ENCODE measurements at places on chromosomes 7 and 10.

- DNase-seq: no peak
Measured at GRCh38 chr10:105073999-105074398, 432.9 kb downstream of the SORCS3 start.

DNA sequence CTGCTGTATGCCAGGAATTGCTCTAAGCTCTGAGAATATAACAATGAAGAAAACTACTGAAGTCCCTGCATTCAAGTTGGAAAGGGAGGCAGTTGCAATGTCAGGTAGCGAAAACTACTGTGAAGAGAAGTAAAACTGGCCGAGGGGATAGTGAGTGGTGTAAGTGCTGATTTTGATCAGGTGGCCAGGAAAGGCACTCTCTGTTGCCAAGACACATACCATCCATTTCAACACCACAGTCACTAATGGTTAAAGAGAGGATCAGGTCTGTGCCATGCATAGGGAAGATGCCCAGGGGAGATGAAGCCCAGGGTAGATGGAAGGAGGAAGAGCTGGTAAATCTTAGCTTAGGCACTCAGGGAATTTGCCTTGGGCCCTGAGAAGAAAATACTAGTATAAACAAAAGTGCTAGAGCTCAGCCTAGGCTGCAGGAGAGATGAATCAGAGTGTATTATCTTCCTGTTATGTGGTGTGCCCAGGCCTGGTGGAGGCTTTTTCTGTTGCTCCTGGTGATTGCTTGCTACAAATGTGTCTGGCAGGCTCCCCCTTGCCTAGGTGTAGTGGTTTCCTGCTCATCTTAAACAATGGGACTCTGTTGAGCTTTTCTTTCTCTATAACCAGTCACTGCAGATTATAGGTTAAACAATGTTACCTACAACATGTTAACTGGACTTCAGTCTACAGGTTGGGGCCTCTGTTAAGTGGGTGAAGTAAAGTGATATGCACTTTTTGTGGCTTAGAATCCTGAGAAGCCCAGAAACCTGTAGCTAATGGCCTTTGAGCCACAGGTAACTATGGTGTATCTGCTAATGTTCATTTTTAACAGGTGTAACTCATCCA is 125.5 kb downstream of the LRRC4 start:
- no peak for DNase-seq

DNA sequence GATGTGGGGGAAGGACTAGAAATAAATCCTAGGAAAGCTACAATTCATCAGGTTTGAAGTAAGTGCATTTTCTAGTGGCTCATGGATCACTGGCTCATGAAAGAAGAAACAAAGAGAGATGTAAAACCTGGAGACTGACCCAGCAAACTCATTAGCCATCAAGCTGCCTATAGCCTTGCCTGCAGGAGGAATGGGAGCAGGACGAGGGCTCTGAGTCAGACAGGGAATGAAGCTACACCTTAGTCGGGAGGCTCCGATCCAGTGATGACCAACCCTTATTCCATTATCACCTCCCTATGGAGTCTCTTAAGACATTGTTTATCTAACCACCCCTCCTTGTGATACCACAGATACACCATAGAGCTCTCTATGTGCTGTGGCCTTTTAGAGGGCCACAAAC is 112.5 kb upstream of the WDR11 start:
- no peak for DNase-seq

GRCh38 chr7:149872419-149873073 is 1.2 kb upstream of the ATP6V0E2 start:
- DNase-seq: no peak

GRCh38 chr7:137847568-137848050 is 835 bp upstream of the DGKI start:
- DNase-seq: no peak

DNA sequence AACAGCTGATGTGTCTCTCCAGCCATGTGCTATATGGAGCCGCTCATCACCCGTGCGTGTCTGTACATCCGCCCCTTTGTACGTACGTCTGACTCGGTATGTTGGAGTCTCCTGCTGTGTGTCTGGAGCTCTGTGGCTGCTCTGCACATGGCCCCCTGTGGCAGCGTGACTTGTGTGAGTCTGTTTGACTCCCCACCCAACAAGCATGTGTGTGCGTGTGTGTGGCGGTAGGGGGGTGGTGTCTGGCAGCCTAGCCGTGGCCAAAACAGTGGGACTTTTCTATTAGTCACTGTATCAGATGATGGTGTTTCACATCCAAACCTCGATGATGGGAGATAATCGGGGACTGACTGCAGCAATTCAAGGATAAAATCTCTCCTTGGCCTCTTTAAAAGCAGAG is 94.1 kb downstream of the COL13A1 start:
- DNase-seq: no peak

DNA sequence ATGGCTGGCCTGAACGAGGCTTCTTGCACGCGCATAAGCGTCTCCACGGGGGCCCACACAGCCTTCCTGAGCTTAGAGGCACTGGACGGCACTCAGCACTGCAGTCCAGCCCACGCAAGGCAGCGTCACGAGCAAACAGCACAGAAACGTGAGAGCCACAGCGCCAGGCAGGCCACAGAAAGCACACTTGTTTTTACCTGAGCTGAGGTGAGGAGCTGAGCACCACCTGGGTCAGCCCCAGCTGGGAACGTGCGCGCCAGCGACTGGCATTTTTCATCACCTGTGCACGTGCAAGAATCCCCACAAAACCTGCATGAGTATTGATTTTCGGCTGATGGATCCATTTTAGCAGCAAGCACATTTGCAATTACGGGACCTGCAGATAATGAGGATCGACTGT is 26.7 kb downstream of the IQCE start:
- DNase-seq: no peak

DNA sequence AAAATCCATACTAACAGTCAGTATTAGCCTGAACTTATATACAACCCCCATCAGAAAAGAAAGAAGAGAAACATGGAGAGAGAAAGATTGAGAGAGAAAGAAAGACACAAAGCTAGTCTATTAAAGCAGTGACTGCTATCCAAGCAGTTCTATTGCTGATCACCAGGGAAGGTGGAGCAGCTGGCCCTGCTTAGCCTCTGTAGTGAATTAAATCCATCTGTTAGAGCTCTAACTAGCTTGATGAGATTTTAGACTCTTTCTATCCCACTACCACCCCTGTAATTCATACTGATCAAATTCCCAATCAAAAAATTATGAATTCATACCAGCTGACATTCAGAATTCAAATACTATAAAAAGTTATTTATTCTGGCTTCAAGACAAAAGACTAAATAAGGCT is 486.0 kb upstream of the LRRN3 start:
- DNase-seq: no peak

DNA sequence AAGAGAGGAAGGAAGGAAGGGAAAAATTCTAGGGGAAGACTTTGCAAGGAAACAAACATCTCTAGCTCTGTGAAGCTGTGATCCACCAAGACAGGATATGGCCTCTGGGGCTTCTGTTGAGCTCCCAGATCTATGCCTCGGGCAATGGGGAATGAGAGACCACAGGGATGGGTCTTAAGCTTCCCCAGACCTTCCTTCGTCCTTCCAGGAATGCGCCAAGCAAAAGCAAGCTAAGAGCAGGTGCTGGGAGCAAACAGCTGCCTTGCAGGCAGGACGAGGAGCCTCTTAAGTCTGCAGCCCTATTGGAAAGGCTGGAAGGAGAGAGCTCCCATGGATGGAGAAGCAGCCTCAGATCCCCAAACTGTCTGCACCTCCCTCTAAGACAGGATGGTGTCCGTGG is 21.9 kb upstream of the ELN start:
- DNase-seq: no peak

DNA sequence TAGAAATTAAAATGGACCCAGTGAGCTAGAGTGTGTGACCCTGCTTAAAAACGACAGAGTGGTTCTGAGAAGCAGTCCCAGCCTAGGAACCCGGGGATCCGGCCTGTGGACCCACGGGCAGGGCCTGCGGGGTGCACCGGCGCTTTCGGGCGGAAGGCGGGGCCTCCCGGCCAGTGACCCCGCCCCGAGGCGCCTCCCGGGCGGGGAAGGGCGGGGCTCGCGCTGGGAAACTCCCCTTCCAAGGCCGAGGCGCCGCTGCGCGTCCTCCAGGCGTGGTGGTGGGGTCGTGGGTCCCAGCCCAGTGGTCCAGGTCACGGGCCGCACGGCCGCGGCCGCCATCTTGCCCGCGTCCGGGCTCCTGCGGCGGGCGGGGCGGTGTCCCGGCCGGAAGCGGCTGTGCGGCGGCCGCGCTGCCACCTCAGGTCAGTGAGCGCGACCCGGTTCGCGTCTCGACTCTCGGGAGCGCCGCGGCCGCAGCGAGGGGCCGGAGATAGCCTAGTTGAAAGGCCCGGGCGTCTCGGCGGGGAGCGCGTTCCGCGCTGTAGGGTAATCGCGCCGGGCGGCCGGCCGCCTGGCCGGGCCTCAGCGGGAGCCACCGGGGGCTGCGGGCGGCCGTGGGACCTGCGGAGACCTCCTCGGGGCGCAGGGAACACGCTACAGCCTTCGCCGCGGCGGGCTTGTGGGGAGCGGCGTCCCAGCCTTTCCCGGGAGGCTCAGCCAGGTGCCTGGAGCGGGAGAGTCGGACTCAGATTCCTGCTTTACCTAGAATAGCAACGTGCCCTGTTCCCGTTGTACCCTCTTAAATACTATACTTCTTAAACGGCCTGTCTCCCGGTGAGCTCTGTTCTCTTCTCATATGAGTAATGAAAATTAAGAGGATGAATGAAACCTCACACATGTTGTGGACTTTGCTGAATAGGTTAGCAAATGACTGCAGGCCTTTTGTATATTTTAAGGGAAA is at the start of gene MIOS:
MIOS (plus strand) TSS at position 234 of the 961 bp plus-strand sequence. CDS start 5,592 bp downstream, outside the sequence.
- peak; percentile 75 for DNase-seq

GRCh38 chr7:1112109-1112508 is 24.2 kb downstream of the GPER1 start:
- DNase-seq: no peak

- no peak for DNase-seq
Measured at GRCh38 chr10:4212111-4212630, 427.2 kb upstream of the KLF6 start.

DNA sequence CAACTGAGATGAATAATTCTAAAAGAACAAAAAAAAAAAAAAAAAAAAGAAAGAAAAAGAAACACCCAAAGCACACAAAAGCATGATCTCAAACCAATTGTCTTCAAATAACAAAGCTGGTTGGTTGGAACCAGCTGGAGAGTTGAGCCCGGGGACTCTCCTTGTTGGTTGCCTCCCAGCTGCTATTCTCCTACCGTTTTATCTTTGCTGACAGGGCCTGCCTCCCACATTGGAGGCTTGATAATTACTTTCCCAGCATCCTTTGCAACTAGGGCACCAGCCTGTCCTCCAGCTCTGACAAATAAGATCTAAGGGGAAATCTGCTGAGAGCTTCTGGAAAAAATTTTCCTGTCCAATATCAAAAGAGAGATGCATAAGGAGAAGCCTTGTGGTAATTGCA is 6.8 kb downstream of the PON1 start:
- no peak for DNase-seq

DNA sequence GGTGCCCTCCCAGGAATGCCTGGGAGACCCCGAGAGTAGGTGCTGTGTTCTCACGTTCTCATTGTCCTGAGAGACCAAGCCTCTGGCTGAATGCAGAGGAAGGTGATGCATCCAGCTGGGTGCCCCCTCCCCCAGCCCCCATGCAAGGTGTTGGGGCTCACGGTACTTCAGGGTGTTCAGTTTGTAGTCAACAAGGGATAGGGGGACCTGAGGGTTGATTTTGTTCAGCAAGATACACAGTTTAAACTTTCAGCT is 60.4 kb upstream of the DUSP5 start:
- DNase-seq: no peak

- DNase-seq: no peak
Measured at GRCh38 chr10:31404640-31405039, 85.6 kb downstream of the ZEB1 start.

- no peak for DNase-seq
Measured at GRCh38 chr10:46285966-46286620, 704 bp upstream of the ANTXRL start.

DNA sequence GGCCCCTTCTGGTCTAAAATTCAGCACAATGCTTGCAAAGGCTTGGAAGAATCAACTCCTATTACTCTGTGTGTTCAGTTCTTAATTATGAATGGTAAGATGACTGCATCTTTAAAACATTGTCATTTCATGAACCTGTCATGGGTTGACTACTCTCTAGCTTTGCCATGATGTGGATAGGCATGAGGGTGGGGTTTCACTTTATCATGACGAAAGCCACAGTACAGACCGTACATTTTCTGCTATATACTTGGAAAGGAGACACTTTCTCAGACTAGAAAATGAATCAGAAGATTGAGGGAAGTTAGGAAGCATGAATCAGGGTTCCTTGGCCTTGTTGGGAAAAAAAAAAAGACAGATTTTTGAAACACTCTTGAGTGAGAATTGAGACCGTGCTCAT is 19.7 kb upstream of the MSRB2 start:
- DNase-seq: no peak

DNA sequence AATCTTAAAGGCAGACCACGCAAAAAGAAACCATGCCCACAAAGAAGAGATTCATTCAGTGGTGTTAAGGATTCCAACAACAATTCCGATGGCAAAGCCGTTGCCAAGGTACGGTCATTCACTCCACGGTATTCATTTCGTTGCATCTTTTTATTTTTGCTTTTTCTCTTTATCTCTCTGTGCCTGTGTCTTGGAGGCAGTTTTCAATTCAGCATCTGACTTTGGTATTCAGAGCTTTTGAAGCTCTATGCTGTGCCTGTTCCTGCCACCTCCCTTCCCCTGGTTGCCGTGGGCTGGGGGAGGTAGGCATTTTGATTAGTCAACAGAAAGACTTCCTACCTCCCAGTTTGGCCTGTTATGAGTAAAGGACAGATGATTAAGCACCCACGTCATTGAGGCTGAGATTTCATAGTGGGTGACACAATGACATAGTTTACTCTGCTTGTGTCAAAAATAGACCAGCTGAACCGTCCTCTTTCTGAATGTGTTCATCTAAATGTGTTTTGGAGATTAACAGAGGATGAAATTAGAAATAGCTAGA is 149.5 kb downstream of the ARID5B start:
- peak; percentile 48 for DNase-seq

- no peak for DNase-seq
Measured at GRCh38 chr10:48535416-48536155, 69.3 kb downstream of the ARHGAP22 start.

DNA sequence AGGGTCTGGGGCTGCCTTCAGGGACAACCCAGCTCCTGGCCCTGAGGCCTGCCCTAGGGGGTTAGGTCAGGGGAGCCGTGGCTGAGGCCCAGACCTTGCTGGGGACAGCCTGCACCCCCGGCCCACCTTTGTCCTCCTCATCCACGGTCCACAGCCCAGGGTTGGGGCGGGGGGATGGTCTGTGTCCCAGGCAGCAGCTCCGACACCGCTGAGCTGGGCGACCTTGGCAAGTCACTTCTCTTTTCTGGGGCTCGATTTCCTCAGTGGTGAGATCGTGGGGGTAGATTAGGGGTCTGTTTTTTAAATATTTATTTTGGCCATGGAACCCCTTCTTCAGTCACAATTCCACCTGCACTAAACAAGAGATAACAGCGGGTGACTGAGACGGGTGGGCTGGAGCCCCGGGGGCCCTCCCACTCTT is 30.9 kb downstream of the DNAJB12 start:
- DNase-seq: no peak

DNA sequence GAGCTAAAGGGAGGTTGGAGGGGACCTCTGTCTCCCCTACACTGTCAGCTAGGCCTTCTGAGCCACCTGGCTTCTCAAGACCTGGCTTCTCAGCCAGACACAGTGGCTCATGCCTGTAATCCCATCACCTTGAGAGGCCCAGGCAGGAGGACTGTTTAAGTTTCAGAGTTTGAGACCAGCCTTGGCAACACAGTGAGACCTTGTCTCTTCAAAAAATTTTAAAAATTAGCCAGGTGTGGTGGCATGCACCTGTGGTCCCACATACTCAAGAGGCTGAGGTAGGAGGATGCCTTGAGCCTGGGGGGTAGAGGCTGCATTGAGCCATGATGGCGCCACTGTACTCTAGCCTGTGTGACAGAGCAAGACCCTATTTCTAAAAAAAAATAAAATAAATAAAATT is 33.1 kb downstream of the PIP4K2A start:
- DNase-seq: no peak
